ENCODE measurements at places on chromosomes 3 and 15.

GRCh38 chr3:124837065-124837464, 50.1 kb downstream of the ITGB5 start:
- no peak for DNase-seq

GRCh38 chr3:5096336-5097008, 25.6 kb upstream of the ARL8B start:
- DNase-seq = no peak

GRCh38 chr15:63891079-63891767, 57.5 kb upstream of the HERC1 start:
- DNase-seq = peak; percentile 58

DNA sequence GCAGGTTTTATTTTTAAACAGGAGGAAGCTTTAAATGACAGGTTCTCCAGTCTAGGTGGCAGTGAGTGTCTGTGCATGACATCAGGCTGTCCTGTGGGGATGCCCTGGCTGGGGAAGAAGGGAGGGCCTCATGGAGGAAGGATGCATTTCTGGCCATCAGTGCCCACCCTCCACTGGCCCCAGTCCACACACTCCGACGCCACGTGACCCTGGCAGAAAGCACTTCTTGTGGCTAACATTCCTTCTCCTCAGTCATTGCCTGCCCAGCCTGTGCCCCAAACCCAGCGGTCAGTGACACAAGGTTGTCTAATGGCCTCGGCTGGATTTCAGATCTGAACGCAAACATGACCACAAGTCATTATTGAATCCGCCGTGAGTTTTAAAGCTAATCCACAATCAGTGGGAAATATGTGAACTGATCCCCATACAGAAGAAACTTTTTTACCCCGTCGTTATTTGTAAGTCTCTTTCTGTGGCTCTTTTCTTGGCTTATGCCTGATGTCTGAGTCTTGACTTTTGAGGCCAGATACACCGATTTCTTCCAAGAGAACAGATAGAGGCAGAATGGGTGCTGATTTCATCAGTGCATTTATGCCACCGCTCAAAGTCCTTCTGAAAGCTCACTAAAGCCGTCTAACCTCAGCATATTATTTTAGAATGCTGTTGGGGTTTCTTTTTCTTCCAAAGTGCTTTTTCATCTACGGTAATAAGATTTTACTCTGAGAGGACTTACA, 17.3 kb upstream of the LRRK1 start:
- DNase-seq = no peak

DNA sequence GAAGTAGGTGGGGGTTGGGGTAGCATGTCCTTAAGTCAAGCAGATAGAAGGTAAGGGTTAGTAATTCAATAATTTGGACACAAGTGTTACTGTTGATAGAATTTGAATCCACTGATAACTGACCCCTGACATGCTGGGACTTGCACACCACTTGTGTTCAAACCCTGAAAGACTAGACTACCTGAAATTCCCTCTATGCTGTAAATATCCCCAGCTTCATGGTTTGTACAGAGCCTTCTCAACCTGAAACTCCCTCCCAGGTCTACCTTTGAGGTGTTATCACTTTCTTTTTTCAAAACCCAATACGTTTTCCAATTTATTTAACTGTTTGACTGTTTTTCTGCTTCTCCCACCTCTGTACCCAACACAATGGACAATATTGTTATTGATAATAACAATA, 459.6 kb downstream of the NLGN1 start:
- no peak for DNase-seq

- no peak for DNase-seq
Measured at GRCh38 chr15:50140098-50140497, 21.1 kb upstream of the ATP8B4 start.

DNA sequence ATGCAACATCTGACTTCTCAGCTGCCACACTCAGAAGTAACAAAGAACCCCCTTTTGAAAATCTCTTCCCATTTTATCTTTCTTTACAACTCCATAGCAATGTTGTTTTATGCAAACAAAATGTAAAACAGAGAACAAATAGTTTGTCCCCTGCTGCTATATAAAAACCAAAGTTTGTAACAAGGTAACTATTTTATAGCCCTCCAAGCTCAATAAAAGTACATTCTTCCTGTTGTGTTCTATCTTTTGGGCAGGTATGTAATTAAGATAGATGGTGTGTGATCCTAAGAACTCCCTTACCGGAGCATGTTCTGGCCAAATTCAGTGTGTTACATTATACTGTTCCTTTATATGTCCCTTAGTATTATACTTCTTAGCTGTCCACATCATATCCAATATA, 12.6 kb upstream of the CGNL1 start:
- DNase-seq = no peak

GRCh38 chr3:114436182-114436581, 142.4 kb downstream of the TIGIT start:
- no peak for DNase-seq

GRCh38 chr3:19931180-19931692, 2.8 kb downstream of the EFHB start:
- no peak for DNase-seq

DNA sequence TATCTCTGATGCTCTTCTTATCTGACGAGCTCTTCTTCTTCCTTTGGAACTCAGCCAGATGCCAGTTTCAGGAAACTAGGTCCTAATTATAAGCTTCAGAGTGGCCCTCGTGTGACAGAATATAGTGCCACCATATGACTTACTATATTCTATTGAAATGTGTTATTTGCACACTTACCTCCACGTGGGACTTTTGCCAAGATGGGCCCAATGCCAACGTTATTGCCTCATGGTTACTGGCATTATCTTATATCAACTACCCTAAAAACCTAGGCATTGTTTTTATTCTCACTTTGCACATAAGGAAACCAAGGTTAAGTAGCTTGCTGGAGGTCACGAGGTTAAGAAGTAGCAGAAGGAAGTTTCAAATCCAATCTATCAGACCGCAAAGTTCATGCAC, 71.3 kb upstream of the SLCO3A1 start:
- peak; percentile 9 for DNase-seq

Measured in NCI-H146 (cell line).